Panc1 (cell line): ENCODE measurements at places on chromosomes 7 and 10.

DNA sequence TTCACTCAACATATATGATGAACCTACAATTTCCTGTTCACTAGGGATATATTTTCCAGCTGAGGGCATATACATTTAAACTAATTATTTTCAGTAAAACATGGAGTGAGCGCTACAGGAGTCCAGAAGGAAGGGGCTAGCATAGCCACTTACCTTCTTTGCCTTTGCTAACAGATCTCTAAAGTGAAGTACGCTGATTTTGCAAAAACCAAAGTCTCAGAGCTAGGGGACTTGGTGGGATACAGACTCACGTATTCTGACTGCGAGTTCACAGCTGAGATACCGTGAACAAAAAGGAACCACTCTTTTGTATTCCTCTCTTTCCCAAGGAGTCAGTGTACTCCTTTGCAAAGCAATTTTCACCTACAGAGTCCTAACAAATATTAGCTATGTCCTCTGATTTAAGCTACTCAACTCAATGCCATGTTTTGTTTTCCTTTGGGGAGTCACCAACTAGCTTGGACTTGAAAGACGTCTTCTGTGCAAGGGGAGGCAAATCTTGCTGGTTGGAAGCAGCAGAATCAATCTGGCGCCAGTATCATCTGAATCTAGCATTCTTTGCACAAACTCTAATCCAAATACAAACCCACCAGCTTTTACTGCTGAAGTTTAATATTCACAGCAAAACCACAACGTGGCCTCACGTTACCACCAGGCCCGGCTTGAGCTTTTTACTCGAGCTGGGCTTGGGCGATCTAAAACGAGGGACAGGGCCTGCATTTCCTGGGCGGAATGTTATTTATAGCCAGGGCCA lies 657 bp downstream of the CDNF start:
- DNase-seq, result no peak

DNA sequence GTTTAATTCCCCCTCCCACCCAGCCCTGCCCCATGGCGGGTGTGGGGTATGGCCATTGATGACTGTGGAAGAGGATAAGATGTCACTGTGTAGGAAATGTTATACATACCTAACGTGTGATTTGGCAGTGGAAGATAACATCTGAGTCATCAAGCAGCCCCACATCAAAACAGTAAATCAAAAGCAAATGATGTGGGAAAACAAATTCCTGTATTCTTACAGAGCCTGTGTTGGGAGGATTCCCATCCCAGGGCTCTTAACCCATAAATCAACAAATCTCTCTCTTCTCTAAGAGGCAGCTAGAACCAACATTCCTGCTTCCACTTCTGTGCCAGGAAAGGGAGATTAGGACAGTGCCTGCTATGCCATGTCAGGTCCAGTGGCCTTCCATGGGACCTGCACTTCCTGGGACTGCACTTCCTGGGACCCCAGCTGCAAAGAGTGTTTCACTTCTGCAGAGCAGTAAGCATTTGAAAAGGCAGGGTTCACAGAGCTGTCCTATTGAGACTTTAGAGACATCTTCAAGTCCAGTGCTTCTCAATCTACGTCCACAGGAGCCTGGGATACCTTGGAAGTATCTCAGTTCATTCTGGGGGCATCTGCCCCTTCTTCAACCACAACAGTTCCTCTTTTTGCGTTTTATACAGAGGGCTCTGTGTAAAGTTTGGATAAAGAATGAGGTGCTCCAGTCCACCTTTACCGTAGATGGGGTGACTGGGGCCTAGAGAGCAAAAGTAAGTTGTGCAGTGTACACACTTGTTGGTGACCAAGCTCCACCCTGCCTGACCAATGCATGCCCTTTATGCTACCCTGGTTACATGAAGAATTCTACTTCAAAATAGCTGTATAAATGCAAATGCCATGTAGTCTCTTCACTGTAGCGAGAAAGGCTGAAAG lies 45.7 kb downstream of the ATXN7L1 start:
- peak; percentile 95 for DNase-seq

- no peak for DNase-seq
Observed at GRCh38 chr10:69316313-69317059, 38.2 kb downstream of the HK1 start.

- DNase-seq, result no peak
Observed at GRCh38 chr10:7534480-7534852, 123.6 kb upstream of the SFMBT2 start.
